Forelimb muscle (tissue), 1 donor: ENCODE measurements at places on chromosomes 12 and 14. TPM values are rescaled to one million over a fixed set of nuclear protein-coding genes. Genes with fewer than 3 reads are reported as not detected.

DNA sequence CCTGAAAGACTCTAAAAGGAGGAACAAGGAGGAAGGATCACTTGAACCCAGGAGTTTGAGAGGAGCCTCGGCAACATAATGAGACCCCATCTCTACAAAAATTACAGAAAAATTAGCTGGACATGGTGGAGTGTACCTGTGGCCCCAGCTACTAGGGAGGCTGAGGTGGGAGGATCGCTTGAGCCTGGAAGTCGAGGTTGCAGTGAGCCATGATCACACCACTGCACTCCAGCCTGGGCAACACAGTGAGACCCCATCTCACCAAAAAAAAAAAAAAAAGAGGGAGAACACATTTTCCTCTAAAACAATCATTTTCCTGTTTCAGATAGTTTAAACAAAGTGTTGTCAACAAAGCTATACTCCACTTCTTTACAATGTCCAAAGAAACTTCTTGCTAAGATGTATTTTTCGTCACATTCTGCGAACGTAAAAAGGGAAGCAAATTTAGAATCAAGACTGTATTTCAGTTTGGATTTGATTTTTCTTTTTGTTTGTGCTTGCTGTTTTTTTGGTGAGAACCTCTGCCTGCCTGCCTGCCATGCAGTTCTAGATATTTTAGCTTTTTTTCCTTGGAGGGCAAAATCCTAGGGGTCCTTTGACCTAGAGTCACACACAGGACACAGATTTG is 5.1 kb downstream of the HCAR1 start:
- no peak for DNase-seq

GRCh38 chr12:68367903-68368302 is 35.7 kb upstream of the MDM1 start:
- DNase-seq = no peak

DNA sequence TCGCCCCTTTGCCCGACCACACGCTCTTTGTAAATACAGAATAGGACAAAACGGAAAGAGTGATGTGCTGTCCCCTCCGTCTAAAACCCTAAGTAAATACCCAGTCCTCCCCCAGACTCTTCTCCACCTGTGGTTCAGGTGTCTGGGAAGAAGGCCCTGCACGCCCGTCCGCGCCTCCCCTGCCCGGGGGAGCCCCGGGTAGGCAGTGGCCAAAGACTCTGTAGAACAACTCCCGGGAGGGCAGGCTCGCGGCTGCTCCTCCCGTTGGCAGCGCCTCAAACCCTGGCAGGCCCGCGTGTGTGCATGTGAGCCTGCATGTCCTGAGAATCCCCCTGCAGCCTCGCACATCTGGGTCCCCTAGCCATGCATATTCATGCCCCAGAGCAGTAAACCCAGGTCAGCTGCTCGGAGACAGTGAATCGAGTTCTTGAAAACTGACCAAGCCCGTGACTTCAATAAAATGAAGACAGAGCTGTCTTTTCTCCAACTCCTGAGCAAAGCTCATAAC is 165.8 kb downstream of the MON2 start:
- peak; percentile 47 for DNase-seq

- no peak for DNase-seq
Observed at GRCh38 chr14:20697273-20698017, 8.9 kb downstream of the ANG start.

DNA sequence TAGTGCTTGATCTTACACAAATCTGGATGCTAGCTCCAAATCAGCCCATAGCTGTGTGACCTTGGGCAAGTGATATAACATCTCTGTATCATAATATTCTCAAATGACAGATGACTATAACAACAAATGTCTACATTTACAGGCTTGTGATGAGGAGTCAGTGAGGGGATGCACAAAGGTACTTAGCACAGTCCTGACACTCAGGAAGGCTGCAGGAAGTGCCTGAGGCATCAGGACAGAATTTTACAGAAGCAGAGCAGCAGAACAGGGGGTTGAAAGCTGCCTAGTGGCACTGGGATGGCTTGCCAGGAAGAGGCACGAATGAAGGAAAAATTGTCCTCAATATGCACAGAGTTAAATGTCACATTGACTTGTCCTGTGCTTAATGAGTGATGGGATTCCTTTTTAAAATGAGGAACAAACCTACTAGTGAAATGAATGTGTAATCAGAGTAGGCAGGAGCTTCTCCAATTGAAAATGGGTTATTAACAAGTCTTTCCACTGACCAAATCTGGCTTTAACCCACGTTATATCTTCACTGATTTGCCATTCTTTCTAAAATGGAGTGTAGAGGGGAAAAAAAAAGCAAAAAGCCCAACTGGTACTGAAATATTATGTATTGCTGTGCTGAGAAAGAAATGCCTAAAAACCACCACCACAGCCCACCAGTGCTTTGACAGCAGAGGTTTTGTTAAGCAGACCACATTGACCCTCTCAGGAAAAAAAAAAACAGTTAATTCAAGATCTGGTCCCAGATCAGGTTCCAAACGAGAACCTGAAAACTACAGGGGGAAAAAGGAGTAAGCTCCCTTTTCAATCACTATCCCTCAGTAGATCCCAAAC is 11.6 kb downstream of the BTG1 start:
- DNase-seq = no peak

- DNase-seq = no peak
Observed at GRCh38 chr12:82723093-82723492, 36.4 kb downstream of the TMTC2 start.

GRCh38 chr14:102993523-102993922 is 63.8 kb downstream of the CDC42BPB start:
- no peak for DNase-seq

- DNase-seq = no peak
Observed at GRCh38 chr12:12004524-12004923, 66.2 kb upstream of the BCL2L14 start.

SLC5A8 gene
- 0.04 TPM for polyA plus RNA-seq

GDF3 gene
- polyA plus RNA-seq = not detected

PTHLH gene
- polyA plus RNA-seq = 1.4 TPM

BEST3 gene
- polyA plus RNA-seq = 55.5 TPM

DCN gene
- 1,348 TPM for polyA plus RNA-seq
